ENCODE measurements at places on chromosomes 2 and 18.
A peak's percentile ranks its signal among the peaks of the same experiment; 100 is the strongest.

- DNase-seq = peak; percentile 40
Measured at GRCh38 chr2:675982-676646, 1.1 kb downstream of the TMEM18 start.

DNA sequence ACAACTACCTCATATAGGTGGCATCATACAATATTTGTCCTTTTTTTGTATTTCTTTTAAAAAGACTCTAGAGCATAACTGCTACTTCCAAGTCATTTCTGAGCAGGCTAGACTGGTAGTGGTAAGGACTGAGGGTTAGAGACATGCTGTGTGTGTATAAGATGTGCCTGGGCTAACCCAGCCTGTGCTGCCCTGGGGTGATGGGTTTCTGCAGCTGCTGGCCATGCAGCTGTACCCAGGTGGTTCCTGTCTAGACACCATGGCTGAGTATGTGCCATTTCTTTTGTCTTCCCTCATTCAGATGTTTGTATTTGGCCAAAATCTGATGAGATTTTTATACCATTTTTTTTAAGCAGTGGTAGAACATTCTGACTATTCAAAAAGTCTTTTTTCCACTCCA, 40.0 kb downstream of the MERTK start:
- no peak for DNase-seq

DNA sequence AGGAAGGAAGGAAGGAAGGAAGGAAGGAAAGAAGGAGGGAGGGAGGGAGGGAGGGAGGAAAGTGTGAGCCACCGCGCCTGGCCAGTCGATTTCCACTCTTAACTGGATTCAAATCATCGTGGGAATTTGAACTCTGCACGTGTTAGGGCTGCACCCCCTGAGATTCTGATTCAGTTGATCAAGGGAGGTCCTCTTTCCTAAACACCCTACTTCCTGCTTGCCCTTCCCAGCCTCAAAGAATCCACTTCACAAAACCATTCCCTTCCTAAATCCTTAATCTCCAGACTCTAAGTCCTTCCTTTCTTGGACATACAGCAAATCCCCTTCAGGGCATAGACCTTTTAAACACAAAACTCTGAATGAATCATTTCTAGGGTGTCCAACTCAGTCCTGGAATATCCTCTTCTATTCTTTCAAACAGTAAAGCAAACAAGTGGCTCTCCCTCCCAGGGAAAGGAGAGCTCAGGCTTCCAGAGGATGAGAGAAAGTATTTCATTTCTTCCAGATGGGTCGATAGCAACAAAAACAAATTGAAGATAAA, 68.2 kb upstream of the MBOAT2 start:
- DNase-seq = no peak

DNA sequence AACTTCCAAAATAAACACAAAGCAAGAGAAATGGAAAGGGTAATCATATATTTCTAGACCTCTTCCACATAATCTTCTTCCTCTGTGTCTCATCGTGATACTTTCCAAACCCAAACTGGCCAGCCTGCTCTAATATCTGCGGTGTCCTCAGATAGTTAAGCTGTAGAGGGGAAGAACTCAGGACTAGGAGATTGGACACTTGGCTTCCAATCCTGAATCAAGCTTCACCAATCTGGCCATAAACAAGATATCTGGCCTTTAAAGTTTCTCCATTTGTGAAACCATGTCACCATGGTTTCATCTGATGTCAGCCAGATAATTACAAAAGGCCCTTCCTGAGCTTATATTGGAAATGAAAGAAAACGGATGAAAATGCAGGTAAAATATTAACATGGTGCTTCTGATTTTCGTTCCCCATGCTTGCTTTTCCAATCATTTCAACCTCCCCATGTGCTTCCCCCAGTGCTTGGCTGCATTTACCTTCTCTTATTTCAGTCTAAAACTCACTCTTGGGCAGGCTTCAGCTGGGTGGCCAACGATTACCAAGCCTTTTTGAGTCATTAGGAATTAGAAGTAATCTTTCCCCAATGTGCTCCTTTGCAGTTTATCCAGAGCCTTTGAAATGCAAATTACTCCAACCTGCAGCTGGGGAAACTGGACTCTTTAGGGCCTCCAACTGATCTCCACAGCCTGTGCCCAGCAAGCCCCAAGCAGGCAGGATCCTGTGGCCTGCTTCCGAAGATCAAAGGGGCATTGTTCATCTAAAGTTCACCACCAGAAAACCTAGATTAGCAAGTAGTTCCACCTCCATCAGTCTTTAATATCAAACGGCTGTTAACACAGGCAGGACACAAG, 44.5 kb upstream of the MYCN start:
- DNase-seq = no peak

GRCh38 chr18:8045160-8045883, 478.2 kb downstream of the PTPRM start:
- no peak for DNase-seq

DNA sequence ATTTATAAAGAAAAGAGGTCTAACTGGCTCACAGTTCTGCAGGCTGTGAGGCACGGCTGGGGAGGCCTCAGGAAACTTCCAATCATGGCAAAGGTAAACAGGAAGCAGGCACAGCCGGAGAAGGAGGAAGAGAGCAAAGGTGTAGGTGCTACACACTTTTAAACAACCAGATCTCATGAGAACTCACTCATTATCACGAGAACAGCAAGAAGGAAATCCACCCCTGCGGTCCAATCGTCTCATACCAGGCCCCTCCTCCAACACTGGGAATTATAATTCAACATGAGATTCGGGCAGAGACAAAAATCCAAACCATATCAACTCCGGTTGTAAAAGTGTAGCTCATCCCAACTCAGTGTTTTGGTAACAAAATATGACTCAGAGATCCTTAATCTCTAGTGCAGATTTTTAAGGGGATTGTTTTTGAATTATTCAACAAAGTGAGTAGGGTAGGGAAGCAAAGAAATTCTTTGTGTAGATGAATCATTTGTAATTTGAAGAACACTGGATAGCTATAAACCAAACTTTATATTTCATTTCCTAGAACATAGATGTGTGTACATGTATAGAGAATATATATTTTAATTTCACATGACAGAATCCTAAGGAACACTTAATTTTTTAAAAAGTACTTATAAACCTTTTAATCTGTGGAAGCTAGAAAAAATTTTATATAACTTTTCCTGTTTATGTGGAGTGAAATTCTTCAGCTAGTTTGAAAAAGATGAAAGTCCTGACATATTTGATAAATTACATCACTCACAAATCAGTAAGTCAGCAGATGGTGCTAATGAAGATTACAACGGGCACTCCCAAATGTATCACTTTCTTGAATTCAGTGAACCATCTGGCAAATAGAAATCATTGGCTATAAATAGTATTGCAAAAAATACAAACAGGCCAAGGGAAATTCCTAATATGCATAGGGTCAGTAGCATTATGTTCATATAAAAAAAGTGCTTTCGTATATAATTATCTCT, 130.1 kb downstream of the OLA1 start:
- DNase-seq = no peak

GRCh38 chr18:46257366-46257765, 153.2 kb downstream of the HAUS1 start:
- DNase-seq = no peak

DNA sequence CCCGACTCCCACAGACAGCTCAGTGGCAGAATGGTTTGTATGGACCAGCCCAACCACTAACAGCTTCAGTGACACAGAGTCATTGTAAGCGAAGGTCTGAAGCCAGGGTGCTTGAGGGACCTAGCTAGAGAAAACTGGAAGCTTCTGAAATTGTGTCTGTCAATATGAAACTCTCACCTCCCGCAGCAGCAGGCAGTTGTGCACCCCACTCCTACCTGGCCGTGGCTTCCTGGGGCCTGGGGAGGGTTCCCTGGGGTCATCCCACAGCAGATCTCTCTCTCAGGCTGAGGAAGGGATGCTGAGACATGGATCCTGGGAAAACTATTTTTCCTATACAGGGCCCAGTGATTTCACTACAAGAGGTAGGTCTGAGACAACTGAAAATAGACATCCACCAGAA, 229.5 kb downstream of the TFCP2L1 start:
- no peak for DNase-seq

DNA sequence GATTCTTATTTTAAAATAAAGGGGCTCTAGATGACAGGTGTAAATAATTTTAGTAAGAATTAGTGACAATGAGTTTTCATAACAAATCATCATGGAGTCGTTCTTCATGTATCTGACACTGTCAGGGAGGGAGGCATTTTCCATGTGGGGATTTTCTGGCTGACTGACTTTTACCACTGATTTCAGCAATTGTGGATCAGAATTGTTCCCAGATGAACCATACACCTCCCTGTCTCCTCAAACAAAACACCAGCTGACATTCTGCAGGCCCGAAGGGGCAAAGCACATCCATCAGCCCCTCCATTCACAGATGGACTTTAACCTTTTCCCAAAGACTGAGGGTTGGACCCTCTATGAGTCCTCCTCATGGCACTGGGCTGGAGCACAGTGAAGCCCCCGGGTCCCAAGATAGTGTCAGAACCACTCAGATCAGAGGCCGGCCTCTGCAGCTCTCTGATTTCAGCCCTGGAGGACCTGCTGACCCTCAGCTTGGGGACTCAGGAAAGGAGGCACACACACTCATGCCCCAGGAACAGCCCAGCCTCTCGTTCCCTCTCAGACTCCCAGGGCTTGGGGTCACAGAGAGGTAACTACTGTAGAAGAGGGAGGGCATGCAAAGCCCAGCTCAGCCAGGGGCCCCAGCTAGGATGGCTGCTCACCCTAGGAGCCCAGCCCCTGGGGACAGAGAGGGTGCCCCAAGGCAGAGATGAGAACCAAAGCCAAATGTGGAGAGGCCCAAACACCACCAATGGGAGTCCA, 43.2 kb upstream of the LOXHD1 start:
- DNase-seq = no peak

- no peak for DNase-seq
Measured at GRCh38 chr2:74562126-74562775, 7.7 kb downstream of the DOK1 start.

DNA sequence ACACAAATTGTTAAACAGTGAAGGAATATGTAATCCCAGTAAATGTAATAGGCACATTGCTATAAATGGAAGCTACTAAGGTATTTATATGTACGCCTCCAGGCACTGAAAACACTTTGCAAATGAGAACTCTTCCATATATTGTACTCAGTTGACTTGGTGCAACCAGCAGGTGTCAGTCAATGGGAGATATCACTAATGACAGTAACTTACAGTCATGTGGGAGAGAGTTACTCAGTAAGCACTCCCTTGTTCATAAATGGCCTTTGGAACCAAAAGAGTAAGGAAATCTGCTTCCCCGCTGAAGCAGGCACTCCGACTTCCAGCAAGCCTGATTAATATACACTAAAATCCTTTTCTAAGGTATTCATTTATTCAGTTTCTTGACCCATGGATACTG, 5.9 kb downstream of the MDH1 start:
- peak; percentile 29 for DNase-seq

- no peak for DNase-seq
Measured at GRCh38 chr2:9118383-9118960, 88.1 kb upstream of the ASAP2 start.

GRCh38 chr18:14014456-14014855, 99.1 kb upstream of the MC2R start:
- no peak for DNase-seq

- no peak for DNase-seq
Measured at GRCh38 chr2:118596620-118597019, 250.8 kb downstream of the EN1 start.

GRCh38 chr2:178761759-178762371, 45.4 kb downstream of the TTN start:
- DNase-seq = no peak

- DNase-seq = no peak
Measured at GRCh38 chr2:222747526-222748160, 76.2 kb downstream of the MOGAT1 start.

- DNase-seq = no peak
Measured at GRCh38 chr2:189379287-189379630, 62.0 kb upstream of the WDR75 start.
